Hippocampal formation (tissue), 2 donors: ENCODE measurements at places on chromosomes 11 and 22.
A peak's percentile ranks its signal among the peaks of the same experiment; 100 is the strongest.

- no peak for DNase-seq
Measured at GRCh38 chr11:1223346-1224110, 662 bp downstream of the MUC5B start.

GRCh38 chr11:134533511-134533910, 121.5 kb upstream of the B3GAT1 start:
- no peak for DNase-seq

- DNase-seq = no peak
Measured at GRCh38 chr22:30649430-30650007, 13.9 kb downstream of the SLC35E4 start.

DNA sequence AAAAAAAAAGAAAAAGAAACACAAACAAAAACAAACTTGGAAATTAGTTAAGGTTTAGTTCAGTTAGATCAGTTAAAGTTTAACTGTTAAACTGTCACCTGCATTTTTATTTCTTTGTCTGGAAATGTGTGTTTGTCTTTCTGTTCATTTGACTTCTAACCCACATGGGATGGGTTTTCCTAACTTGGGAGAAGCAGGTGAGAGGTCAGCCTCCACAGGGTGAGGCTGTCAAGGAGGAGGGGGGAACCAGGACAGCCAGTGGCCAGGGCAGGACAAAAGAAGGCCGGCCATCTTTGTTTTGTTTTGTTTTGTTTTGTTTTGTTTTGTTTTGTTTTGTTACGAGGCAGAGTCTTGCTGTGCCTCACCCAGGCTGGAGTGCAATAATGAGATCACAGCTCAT, 13.4 kb upstream of the GCAT start:
- DNase-seq = no peak

DNA sequence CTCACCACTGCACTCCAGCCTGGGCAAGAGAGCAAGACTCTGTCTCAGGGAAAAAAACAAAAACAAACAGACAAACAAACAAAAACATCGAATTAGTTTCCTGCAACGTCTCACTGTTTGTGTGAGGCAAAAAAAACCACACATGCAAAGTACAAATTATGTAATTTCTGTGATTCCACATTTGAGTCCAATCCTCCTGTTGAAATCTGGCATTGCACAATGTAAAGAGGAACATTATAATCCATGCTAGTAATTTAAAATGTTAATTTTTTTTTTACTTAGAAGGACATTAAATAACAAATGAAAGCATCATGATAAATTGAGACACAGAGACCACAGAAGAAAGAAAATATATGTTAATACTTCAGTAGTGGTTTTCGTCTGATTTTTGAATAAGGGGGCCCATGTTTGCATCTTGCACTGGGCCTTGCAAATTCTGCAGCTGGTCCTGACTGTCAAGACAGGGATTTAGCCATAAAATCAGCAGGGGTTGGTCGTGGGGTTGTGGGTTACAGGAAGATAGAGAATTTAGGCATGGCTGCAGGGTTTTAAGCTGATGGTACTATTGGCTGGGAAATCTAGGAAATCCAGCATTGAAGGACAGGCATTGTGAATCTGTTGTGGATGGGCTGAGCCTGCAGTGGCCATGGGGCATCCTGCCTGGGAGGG, 102.6 kb upstream of the ALDH3B2 start:
- DNase-seq = no peak

- DNase-seq = no peak
Measured at GRCh38 chr22:38674888-38675287, 6.9 kb upstream of the TOMM22 start.

- no peak for DNase-seq
Measured at GRCh38 chr11:12838463-12839123, 164.4 kb downstream of the TEAD1 start.

DNA sequence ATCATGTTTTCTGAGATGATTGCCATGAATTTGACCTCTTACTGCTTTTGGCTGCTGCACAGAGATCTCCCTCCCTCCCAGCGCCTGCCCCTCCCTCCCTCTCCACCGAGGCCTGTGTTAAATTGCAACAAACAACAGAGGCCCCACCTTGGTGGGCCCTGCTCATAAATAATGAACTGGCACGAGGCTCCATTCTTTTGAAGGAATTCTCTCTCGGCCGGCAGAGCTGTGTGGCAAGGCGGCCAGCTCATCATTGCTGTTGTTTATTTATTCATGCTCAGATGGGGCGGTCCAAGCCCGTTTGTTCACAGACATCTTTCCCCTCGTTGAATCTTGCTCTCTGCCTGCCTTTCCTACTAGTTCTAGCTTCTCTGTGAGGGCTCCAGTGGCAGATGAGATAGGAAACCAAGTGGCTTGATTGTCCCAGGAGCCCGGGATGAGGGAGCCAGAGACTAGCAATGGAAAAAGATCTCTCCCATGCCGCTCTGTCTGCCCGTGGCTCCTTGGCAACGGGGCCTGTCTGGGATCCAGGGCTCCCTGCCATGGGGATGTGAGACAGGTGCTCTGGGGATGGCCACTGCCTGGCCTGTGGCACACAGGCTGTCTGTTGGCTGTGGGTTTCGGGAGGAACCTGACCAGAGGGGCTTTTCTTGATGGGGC, 192.6 kb downstream of the DSCAML1 start:
- DNase-seq = peak; percentile 61

- DNase-seq = no peak
Measured at GRCh38 chr11:61134801-61135257, 26.4 kb downstream of the VPS37C start.

GRCh38 chr11:115408036-115408921, 95.9 kb downstream of the CADM1 start:
- peak; percentile 8 for DNase-seq

DNA sequence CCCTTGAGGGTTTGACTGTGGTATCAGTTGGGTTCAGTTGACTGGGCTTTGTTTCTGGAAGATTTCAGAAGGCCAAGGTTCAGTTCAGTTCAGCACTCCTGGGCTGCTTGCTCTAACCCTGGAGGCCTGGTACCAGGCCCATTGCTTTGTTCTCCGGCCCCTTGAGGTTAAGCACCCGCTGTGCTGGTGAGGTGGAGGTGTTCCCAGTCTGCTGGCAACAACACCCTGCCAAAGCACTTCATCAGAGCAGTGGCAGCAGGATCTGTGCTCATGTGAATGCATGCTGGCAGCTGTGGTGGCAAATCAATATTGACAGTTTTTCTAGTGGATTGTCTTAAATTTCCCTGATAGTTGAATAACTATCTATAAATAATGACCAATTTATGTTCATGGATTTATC, 3.8 kb upstream of the SCGB1D1 start:
- DNase-seq = no peak

DNA sequence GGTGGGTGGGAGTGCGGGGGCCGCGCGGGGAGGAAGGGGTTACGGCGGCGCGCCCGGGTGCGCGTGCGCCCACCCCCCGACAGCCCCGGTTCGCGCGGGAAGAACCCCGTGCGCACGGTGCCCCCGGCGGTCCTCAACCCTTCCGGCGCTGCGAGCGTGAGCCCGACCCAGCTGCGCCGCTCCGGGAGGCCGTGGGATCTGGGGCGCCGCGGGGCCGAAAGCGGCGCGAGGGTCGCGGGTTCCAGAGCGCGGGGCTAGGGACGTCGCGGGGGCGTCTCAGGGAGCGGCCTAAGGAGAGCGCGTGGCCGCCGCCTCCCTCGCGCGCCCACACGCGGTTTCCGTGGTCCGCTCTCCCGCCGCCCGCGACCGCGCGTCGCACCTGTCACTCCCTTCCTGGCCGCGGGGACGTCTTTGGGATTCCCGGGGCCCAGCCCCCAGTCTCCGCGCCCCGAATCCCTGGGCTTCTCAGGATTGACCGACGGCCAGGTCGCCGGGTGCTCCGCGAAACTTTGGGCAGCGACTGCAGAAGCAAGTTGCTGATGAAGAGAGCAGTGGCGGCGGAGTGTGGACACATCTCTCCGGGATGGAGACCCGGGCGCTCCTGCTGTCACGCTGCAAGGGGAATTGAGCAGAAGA, 582 bp downstream of the SREBF2 start:
- DNase-seq = no peak

DNA sequence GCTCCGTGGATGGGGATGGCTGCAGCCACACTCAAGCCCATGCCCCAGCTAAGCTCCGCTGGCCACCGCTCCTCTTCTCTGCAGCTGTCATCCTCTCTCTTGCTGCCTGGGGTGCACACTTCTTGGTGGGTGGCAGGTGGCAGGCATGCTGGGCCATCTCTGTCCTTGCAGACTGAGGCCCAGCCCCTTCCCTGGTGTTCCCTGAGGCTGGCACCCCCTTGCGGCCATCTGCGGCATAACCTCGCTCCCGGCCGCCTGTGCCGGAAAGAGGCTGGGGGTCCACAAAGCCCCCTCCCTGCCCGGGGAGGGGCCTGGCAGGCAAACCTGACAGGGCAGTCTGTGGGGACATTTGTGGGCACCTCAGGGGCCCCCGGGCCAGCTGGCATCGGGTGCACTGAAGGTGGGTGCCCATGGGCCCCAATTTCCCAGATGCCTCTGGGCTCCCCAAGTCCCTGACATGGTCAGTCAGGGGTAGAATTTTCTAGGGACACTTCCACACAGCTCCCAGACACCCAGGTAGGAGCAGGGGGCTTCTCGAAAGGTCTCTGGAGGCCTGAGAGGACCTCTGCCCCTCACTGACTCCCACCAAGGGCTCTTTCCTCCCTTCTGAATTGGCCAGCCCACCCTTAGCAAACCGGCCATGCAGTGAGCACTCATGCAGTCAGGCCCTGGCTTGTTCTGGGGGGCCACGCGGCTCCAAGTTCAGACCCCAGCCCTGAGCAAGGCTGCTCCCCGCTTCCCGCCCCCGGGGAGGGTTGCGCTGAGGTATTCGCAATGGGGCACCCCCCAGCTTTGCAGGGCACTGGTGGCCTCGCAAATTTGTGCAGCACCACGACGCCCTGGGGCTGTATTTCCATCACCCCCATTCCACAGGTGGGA, 23.5 kb upstream of the TH start:
- no peak for DNase-seq

DNA sequence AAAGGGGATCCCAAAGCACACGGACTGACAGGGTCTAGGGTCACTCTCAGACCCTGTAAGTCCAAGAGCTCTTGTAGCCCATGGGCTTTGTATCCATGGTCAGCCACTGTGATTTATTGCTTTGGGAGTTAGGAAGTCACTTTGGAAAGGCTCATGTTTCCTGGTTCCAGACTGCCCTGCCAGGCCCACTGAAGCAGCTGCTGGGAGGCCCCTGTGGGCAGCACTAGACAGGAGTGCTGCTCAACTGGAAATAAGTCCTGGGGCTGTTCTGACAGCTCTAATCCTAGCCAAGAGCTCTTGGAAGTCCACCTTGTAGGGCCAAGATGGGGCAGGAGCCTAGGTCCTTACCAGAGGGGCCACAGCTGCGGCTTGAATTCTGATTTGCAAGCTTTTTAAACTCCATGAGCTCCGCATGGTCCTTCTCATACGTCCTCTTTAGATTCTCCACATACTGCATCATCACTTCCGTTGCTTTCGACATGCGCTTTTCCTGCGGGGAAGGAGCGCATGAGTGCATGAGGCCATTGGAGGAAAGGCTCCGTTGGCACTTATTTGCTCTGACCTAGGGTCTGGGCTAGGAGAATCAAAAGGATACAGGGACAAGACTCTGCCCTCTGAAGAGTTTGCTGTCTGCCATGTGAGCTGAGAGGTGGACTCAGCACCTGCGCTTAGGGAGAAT, 32.2 kb upstream of the LYVE1 start:
- no peak for DNase-seq

- DNase-seq = peak; percentile 94
Measured at GRCh38 chr22:20016734-20017621, at the start of gene ARVCF. Gene ARVCF, minus strand, starts transcription at chr22:20016823. Its CDS starts 26,029 bp downstream, at chr22:19990794.

DNA sequence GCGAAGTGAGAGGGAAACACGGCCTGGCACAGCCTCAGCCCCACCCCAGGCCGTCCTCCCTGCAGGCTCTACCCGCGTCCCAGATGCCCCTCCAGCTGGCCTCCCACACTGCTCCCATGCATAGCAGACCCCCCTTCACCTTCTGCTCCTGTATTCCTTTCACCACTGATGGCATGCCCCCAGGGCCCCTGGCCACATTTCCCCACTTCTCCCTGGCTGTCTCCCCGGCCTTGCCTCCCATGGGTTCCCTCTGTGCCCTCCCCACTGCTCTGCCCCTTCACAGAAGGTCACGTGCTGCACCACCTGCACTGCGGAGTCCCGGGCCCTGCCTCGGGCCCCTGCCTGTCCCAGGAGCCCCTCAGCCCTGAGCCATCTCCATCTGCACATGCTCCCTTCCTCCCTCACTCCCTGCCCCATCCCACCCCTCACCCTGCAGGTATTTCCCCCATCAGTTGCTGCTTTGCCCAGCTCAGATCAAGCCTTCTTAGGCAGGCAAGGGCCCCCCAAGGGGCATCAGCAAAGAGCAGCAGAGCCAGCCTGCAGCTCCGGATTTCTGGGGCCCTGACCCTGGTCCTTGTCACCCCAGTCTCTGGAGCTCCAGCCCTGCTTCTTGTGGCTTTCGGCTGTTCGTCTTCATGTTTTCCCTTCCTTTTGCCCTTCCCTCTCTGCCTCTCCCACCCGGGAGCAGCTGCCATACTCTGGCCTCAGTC, 46.4 kb downstream of the GAB4 start:
- no peak for DNase-seq

DNA sequence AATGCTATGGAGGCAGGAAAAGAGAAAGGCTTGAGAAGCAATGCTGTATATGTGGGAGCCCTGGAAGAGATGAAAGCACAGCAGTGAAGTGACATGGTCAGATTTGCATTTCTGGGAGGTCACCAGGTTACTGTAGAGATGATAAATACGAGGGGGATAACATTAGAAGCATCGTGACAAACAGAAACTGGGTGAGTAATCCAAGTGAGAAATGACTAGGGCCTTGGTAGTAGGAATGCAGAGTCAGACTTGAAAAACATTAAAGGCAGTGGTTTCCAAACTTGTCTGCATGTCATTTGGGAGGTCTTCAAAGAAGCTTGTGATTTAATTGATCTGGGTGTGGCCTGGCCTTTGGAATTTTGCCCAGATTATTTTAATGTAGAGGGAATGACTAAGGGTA, 43.9 kb downstream of the CCDC34 start:
- no peak for DNase-seq

DNA sequence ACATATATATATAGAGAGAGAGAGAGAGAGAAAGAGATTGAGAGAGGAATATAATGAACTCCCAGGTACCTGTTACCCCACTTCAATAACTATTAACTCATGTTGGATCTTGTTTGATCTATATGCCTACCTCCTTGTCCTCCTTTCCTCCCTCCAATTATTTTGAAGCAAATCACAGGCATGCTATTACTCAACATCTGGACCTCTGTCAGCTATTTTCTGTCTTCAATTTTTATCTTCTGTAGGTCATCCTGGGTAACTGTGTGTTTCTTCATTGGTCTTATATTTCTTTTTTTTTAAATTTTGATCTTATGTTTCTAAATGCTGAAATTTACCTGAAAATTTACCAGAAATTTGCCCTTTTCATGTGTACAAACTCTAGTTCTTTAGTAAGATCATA, 24.8 kb downstream of the UVRAG start:
- no peak for DNase-seq

- no peak for DNase-seq
Measured at GRCh38 chr11:94854770-94855633, 86.8 kb downstream of the AMOTL1 start.

GRCh38 chr11:7691759-7692350, 14.4 kb downstream of the OVCH2 start:
- no peak for DNase-seq

GRCh38 chr11:40186437-40187263, 1272.8 kb downstream of the LRRC4C start:
- DNase-seq = peak; percentile 72

- DNase-seq = no peak
Measured at GRCh38 chr11:110294509-110294908, 1.9 kb downstream of the RDX start.

- DNase-seq = peak; percentile 67
Measured at GRCh38 chr22:31160328-31160978, 471 bp downstream of the RNF185 start.
